Brain pericyte (primary cell): ENCODE measurements at places on chromosomes 4 and X.

- DNase-seq, result no peak
These were observed 2.1 kb upstream of the RAB39B start for GRCh38 chrX:155266439-155266838.

- DNase-seq, result no peak
These were observed 35.5 kb downstream of the NWD2 start for GRCh38 chr4:37279894-37280592.

- DNase-seq, result no peak
These were observed 161.6 kb upstream of the MID1 start for GRCh38 chrX:10781847-10782530.

- DNase-seq, result no peak
These were observed 88.1 kb upstream of the LCORL start for GRCh38 chr4:18109676-18110075.
